ENCODE measurements at places on chromosomes 5 and 9. TPM values are rescaled to one million over a fixed set of nuclear protein-coding genes. Genes with fewer than 3 reads are reported as not detected.

Gene ISOC1
- 15.6 TPM for total RNA-seq

Gene SHOC1
- total RNA-seq, result not detected

Gene CTXN3
- total RNA-seq, result not detected

Gene WHRN
- 4.1 TPM for total RNA-seq

Gene FBXL17
- total RNA-seq, result 6.6 TPM

Gene ORM1
- not detected for total RNA-seq

Gene SPDL1
- 63.6 TPM for total RNA-seq

Gene SPINK5
- total RNA-seq, result not detected

- DNase-seq, result peak; percentile 85
Observed at GRCh38 chr9:27379311-27380251, 82.6 kb upstream of the EQTN start.

DNA sequence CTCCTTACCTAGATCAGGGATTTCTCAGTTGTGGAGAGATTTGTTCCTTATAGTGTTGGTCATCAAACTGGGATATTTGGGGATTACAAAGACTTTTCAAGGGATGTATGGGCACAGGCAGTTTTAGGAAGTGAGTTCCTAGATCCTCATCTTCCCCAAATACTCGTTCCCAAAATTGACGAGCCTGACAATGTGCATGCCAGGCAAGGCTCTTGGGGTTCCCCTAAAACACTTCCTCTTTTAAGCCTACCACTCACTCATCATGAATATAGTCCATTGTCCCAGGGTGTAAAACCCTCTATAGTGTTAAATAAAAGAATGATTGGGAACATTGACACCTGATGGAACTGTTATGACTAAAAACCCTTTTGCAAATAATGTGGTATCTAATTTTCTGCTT lies 26.4 kb downstream of the PDCD1LG2 start:
- DNase-seq, result no peak

DNA sequence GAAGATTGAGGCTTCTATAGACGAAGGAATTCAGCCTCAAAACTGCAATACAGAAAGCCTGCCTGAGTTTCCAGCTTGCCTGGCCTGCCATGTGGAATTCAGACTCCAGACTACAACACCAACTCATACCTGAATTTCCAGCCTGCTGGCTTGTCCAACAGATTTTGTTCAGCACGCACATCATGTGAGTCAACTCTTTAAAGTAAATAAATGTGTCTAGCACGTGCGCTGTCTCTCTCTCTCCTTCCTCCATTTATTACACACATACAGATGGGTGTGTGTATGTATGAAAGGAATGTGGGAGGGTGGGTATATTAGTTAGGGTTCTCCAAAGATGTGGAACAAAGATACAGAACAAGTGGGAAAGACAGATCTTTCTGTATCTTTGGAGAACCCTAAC lies 82.4 kb upstream of the TAS2R1 start:
- no peak for DNase-seq

GRCh38 chr5:39016587-39017275 lies 57.5 kb downstream of the RICTOR start:
- no peak for DNase-seq

GRCh38 chr5:171569065-171569712 lies 149.7 kb downstream of the FGF18 start:
- DNase-seq, result no peak

GRCh38 chr5:140591747-140592372 lies 27.2 kb downstream of the SLC35A4 start:
- no peak for DNase-seq

DNA sequence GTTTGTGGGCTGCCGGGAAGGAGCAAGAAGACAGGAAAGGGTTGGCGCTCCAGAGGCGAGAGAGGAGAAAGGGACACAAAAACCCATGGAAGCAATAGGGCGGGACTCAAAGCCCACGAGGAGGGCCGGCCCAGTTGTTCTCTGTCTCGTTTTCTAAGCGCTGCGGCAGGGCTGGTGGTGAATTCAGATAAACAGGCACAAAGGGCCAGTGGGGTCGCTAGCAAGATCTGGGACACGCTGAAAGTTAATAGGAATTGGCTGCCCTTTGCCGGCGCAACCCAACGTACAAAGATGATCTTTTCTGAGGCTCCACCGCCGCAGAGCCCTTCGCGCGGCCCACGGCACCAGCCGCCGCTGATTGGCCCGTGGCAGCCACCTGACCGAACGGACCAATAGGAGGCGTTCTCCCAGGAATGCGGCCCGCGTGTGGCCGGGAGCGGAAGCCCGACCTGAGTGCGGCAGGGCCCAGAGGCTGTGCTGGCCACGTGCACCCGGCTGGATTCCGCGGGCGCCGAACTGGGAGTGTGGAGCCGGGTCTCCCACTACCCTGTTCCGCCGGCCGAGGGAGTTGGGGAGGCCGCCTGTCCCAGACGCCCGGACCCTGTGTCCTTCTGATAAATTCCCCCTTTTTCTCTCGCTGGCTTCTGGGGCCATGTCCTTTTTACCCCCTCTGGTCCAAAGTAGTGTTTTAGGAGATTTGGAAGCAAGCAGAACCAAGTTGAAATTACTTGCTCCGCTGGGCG lies 16.8 kb upstream of the NSD1 start:
- peak; percentile 87 for DNase-seq

DNA sequence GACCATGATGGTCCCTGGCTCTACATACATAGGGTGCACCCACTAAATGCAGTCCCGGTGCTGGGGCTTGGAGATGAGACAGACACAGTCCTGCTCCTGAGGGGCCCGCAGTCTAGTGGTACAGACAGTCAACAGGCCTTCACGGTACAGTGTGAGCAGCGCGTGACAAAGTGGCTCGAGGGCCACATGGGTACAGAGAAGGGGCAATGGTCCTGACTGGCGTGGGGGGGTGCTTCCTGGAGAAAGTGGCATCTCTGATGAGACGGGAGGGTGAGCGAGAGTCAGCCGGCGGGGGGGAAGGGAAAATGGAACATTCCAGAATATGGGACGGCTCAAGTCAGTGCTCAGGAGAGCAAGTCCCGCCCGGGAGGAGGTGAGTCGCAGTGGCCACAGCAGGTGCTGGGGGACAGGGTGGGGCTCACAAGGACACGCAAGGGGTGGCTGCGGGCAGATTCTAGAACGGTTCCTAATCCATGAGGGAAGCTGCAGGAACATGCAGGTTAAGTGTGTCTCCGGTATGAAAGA lies 38.0 kb downstream of the WHRN start:
- no peak for DNase-seq

- DNase-seq, result no peak
Observed at GRCh38 chr9:120324996-120325642, 254.8 kb downstream of the CDK5RAP2 start.

DNA sequence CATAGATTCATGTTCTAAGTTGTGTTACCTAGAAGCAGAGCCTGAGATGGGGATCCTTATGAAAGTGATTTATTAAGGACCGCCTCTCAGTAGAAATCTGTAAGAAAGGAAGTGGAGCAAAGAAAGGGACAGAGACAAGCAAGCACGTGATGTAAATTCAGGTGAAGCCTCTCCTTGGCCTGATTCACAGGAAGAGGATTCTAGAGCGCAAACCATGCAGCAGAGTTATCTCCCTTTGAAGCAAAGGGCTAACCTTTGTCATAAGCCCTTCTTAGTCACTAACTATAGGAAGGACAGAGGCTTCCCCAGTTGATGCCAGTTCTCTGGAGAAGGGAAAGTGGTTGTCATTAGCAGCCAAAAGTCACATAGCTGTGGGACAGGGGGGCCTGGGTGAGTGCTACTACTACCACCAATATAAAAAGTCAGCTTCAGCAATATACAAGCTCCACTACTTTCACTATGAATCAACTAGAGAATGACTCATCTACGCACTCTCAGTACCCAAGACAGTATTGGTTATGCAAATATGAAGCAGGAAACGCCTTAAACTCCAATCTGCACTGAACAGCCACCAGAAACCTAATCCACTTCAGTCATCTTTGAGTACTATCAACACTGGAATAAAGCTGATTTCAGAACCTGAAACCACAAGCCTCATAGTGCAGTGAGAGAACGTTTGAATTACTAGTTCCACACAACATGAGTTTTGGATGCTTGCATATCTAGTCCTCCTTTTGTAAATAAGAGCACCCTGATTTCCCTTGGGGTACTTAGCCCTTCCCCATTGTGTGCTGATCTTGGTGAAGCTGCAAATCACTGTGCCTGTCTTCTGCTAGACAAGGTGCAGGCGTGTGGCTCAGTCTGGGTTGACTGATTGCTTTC lies 162.7 kb downstream of the ZNF608 start:
- DNase-seq, result peak; percentile 43

DNA sequence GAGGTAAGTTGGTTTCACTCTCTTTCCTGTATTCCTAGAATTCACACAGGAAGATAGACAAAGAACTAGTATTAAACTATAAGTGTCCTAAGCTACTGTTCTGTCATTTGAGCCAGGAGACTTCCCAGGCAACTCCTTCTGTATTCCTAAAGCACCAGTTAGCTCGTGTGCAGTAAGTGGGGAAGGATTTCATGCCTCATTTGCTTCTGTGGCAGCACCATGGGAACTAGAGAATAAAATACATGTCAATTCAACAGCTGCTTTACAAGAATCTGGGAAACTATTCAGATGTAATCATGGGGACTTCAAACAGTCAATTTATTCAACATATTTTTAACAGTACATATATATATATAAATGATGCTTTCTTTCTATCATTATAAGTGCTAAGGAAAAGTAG lies 762.3 kb downstream of the PRELID2 start:
- DNase-seq, result no peak

GRCh38 chr9:96135753-96136290 lies 166.2 kb downstream of the HSD17B3 start:
- DNase-seq, result no peak

GRCh38 chr9:135267191-135267809 lies 179.8 kb downstream of the OLFM1 start:
- DNase-seq, result no peak

DNA sequence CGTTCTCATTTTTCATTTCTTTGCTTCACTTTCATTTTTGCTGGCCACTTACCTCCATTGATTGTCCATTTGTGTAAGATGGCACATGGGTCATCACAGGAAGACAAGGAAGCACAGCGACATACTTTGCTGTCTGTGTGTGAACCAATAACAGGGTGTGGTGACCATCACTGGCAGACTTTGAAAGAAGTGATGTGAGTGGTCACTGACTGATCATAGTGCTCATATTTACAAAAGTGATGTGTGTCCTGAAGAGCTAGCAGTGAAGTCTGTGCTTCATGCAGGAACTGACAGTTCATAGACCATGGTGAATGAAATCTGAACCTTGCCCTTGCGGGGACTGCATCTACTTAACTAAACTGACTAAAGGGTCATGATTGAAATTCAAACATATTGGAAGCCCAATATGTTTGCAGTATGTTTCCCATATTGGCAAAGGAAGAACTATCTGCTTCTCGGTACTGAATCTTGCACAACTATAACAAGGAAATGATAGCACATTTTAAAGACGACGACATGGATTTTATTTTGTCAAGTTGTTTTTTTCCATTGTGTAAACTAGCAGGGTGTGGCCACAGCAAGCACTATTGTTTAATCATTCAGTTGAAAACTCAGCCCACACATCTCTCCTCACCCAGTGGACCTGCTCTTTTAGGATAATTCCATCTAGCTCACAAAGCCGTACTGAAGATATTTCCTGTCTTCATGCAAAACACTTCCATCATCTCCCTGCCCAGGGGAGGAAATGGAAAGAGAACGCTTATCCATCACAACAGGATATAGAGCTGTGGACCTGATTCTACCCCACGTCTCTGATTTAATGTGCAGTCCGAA lies 232.0 kb upstream of the ANKRD55 start:
- no peak for DNase-seq

GRCh38 chr9:81893929-81894328 lies 34.3 kb upstream of the SPATA31D4 start:
- no peak for DNase-seq

DNA sequence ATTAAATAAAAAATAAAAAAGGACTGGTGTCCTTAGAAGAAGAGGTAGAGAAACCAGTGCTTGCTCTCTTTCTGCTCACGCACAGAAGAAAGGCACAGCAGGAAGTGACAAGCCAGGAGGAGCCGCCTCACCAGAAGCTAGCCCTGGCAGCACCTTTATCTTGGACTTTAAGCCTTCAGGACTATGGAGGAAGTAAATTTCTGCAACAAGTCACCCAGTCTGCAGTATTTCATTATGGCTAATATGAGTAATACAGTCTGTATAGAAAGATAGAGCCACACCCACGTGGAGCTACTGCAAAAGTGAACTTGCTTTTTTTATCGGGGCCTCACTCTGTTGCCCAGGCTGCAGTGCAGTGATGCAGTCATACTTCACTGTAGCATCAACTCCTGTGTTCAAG lies 68.4 kb downstream of the PDZD2 start:
- DNase-seq, result no peak

DNA sequence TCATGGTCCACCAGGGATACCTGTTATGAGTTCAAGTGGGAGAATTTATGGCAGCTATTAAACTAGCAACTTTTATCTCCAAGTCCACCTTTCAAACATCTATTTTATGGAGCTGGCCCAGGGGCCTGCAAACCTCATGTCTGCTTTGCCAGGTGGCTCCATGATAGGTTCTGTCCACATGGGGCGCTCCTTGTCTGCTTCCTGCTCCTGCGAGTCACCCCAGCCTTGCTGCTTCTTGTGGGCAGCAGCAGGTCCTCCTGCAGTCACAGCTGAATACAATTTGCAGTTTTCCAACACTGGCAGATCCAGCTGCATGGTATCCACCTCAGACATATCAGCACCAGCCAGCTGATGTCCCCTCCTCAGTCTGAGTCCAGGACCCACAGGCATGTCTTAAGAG lies 39.6 kb upstream of the FRRS1L start:
- DNase-seq, result no peak

GRCh38 chr5:14449052-14449661 lies 132.4 kb upstream of the OTULINL start:
- no peak for DNase-seq
